ENCODE measurements at places on chromosomes 3 and 15.

GRCh38 chr3:101077361-101078011 lies 84.3 kb upstream of the ABI3BP start:
- DNase-seq, result no peak

DNA sequence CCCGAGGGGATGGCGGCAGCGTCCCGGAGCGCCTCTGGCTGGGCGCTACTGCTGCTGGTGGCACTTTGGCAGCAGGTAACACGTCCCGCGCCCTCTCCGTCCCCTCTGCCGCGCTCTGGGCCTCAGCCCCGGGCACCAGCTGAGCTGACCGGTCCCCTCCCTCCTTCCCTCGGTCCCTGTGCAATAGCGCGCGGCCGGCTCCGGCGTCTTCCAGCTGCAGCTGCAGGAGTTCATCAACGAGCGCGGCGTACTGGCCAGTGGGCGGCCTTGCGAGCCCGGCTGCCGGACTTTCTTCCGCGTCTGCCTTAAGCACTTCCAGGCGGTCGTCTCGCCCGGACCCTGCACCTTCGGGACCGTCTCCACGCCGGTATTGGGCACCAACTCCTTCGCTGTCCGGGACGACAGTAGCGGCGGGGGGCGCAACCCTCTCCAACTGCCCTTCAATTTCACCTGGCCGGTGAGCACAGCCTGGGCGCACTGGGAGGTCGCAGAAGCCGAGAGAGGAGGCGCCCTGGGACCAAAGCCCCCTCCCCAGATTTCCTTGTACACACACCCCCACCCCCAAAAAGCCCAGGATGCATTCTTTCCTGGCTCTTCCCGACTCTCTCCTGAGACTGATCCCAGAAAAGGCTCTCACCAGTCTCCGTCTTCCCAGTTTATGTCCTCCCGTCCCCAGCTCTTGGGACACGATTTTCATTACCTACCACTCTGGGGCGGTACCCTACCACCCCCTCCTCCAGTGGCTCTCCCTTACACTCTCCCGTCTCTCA lies 705 bp downstream of the DLL4 start:
- DNase-seq, result no peak

- no peak for DNase-seq
Measured at GRCh38 chr3:172690936-172691335, 19.9 kb downstream of the NCEH1 start.

DNA sequence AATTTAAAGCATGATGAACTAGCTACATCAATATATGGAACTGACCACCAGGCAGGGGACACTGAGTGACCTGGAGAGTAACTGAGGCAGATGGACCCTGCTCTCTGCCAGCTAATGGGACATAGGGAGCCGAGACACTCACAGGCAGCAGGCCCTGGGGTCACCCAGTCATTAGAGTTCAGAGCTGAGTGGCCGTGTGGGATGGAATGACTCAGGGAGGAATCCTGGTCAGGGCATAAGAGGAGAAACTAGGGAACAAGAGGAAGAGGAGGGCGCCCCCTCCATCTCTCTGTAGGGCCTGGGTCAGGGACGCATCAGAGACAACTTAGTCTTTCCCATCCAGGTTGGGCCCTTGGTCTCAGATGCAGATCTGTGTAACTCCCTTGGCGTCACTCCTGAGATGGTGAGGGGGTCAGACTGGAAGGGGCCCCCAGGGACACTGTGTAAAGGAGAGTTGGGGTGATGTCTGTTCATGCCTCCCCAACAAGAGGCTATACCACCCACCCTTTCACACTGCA lies 39.8 kb downstream of the CCDC12 start:
- DNase-seq, result no peak

DNA sequence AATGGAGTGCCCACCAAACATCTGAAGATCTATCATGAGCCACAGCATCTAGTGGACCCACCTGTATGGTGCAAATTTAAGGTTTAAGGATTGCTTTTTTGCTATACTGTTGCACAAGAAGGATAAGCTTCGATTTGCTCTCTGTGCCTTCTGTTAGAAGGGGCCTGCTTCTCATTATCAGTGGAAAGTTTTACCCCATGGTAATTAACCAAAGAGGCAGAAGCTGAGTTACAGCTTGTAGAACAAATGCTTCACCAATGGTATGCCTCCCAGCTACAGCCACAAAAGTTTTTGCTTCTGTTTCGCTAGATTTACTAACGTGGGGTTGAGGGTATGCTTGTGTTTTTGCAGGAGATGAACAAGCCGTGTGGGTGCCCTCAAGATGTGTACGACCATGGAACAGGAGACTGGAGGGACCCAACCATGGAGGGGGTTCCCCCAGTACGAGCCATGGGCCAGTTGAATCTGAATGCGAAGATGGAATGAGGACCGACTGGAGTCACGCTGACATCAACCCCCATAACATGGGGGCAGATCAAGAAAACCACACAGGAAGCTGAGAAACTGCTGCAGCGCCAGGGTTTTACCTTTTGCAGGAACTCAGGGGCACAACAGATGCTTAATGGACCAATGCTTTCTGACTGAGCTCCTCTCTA lies 43.5 kb downstream of the ACAD9 start:
- no peak for DNase-seq
